ENCODE measurements at places on chromosomes 6 and 20.

DNA sequence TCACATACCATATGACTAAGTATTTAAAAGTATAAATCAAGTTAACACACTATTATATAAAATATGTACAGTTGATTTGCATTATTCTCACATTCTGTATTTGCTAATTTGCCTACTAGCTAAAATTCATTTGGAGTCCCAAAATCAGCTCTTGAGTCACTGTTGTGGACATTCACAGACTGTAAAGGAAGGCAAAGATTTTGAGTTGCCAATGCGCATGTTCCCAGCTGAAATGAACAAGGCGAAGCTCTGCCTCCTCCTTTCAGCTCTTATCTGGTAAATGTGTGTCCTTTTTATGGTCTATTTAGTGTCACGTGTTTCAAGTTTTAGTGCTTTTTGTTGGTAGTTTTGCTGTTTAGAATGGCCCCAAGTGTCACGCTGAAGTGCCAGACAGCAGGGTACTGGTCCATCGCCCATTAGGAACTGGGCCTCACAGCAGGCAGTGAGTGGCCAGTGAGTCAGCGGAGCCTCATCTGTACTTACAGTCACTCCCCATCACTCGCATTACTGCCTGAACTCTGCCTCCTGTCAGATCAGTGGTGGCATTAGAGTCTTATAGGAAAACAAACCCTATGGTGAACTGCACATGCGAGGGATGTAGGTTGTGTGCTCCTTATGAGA, 87.2 kb upstream of the ADTRP start:
- no peak for DNase-seq

DNA sequence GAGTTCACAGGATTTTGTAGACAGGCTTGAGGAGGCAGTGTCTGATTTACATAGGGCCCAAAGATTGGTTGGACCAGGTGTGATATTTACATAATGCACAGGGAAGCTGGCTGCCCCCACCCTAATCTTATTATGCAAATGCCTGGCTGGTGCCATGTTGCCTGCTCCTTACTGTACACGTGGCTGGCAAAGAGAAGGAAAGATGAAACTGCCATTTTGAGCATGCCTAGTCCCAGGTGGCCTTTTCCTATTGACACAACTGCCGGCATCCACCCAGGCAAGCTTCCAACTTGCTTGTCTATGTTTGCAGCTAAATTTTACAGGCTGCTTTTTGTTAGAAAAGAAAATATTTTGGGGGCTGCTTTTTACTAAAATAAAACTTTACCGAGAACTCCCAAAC, 174.6 kb downstream of the LMBRD1 start:
- DNase-seq, result no peak

DNA sequence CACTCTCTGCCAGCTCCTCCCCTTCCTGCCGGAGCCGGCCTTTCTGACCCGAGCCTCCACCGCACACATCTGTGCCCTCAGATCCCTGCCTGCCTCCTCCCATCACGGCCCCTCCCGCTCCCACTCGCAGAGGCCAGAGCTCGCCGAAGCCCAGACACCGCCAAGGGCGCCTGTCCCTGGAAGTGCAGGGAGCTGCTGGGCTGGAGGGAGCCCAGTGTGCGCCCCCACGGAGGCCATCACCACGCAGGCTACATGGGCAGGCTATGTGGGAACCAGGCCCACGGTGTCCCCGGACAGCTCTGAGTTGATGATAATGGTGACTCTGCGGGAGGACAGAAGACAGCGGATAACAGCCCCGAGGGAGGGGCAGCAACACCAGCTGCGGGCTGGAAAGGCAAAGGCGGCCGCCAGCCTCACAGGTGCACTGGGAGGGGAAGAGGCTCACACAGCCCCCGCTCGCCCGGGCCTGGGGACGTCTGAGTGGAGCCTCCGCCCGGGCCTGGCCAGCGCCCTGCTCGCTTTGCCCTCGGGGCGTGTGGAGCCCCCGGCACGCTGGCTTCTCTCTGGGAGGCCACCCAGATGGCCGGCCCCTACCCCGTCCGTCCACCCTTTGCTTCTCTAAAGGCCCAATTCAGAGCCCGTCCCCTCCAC, 154.9 kb downstream of the DLL1 start:
- DNase-seq, result no peak

- DNase-seq, result no peak
These were observed 6.1 kb downstream of the PAQR8 start for GRCh38 chr6:52368002-52368401.

DNA sequence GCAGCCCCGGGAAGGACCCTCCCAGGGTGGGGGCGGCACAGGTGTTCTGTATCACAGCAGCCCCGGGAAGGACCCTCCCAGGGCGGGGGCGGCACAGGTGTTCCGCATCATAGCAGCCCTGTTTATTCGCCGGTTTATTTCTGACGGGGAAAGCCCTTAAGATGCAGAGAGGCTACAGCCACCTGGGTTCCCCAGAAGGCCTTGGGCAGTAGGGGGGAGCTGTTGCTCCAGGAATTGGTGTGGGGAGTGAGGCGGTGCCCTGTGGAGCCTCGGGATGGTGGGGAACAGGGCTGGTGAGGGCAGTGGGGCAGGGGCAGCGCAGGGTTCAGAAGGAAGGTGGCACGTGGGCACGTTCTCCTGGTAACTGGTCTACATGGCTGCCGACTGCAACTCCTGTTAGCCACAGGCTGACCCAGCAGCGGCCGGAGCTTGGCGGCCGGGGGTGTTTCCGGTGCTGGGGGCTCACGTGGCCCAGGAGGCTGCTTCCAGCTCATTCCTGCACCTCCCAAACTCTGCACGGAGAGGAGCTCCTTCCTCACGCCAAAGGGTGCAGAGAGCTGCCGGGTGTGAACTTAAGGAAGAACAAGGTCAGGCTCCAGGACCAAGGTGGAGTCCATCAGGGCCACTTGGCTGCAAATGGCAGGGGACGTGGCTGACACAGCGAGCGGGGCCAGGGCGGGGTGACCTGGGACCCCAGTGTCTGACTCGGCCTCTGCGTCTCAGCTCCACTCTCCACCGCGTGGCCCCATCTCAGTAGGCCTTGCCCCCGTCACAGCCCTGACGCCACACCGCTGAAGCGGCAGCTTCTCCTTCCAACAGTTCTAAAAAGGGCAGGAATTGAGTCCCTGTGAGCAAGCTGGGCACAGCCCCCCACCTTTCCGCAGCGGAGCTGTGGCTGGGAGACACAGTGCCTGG, 13.2 kb downstream of the SLCO4A1 start:
- DNase-seq, result no peak

- no peak for DNase-seq
These were observed 50.0 kb upstream of the EZR start for GRCh38 chr6:158868890-158869825.

- DNase-seq, result no peak
These were observed 13.1 kb downstream of the JAG1 start for GRCh38 chr20:10660661-10661060.

DNA sequence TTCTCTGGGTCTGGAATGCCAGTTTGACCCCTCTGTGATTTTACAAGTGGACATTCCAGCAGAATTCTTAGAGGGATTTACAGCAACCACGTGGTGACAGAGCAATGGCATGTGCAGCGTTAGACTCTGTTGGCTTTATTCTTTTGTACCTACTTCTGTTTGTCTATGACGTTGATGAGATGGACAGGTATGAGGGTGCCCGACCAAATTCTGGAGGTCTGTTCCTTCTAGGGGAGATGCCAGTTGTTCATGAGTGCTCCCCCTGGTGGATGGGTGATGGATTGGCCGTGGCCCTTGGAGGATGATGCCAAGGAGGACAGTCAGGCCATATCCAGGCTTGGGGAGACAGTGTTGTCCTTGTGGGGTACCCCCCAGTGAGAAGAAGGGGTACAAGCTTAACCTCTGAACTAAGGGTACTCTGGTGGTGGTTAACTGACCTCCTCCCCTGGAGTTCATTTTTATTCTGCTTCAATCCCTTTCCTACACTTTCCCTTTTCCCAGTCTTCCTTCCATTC, 198.6 kb downstream of the DTNBP1 start:
- DNase-seq, result no peak

GRCh38 chr6:8652710-8653109, 217.4 kb upstream of the SLC35B3 start:
- no peak for DNase-seq

DNA sequence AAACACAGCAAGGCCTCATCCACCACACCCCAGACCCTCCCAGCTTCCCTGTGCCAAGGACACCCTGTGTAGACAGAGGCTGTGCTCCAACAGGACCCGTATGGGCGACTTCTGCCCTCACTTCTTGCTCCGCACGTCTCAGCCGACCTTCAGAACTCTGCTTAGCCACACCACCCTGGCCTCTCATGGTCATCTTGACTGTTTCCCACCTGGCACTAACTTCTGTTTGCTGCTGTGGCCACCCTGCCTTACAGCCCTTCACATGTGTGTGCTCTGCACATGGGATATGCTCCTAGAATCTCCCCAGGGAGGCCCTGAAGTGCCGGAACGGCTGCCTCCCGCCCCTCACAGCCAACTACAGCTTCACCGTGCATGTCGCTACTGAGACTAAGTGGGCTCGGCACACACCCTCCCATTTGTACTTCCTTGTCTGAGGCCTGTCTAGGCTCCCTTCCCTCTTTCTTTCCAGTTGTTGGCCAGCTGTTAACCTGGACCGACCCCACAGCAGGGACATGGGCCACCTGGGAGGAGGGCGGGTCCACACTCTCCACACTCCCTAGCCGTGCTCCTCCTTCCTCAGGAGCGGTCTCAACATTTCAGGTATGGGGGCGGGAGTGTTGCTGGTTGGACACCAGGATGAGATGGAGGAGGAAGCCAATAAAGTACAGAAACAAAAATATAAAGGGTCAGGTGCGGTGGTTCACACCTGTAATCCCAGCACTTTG, 69.6 kb downstream of the PYGB start:
- no peak for DNase-seq

GRCh38 chr6:104639668-104640067, 220.1 kb downstream of the HACE1 start:
- no peak for DNase-seq

DNA sequence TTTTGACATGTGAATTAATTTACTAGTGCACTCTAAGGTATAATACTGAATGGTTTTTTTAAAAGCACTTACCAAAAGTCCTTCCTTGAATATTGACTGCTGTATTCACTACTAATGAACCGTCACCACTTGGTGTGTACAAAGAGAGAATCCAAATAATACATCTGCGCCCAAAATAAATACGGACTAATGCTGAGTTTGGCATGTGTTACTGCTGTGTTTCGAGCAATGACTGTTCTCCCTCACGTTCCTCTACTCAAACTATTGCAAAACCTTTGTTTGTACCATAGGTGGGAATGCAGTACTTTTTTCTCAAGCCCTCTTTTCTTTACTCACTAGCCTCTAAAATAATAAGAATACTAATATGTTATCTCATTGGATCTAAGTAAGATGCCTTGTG, 305.5 kb downstream of the QKI start:
- no peak for DNase-seq

GRCh38 chr6:56934876-56935275, 20.0 kb upstream of the BEND6 start:
- no peak for DNase-seq

- DNase-seq, result no peak
These were observed 274.8 kb upstream of the RGS17 start for GRCh38 chr6:153405931-153406330.

DNA sequence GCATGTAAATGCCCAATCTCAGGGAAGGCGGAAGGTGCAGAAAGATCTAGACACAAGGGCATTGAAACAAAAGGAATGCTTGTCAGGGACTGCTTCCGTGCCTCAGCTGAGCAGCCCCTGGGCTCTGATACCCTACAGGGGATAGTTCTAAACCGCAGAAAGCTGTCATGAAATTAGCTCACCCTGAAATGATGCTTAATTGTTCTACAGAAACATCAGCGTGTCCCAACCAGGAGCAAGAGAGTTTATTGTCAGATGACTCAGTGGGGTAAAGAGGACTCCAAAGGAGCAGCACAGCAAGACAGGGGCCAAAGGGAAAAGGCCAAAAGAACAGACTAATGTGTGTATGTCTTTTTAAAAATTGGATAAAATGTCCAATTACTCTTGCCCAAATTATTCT, 258.4 kb upstream of the JARID2 start:
- no peak for DNase-seq

Measured in stimulated activated CD8-positive, alpha-beta memory T cell treated with anti-CD3 and anti-CD28 coated beads, Interleukin-15, amount 100 ng/mL, for 24 hours (primary cell).